NCI-H1105 (cell line): ENCODE measurements at places on chromosomes 4 and X.

DNA sequence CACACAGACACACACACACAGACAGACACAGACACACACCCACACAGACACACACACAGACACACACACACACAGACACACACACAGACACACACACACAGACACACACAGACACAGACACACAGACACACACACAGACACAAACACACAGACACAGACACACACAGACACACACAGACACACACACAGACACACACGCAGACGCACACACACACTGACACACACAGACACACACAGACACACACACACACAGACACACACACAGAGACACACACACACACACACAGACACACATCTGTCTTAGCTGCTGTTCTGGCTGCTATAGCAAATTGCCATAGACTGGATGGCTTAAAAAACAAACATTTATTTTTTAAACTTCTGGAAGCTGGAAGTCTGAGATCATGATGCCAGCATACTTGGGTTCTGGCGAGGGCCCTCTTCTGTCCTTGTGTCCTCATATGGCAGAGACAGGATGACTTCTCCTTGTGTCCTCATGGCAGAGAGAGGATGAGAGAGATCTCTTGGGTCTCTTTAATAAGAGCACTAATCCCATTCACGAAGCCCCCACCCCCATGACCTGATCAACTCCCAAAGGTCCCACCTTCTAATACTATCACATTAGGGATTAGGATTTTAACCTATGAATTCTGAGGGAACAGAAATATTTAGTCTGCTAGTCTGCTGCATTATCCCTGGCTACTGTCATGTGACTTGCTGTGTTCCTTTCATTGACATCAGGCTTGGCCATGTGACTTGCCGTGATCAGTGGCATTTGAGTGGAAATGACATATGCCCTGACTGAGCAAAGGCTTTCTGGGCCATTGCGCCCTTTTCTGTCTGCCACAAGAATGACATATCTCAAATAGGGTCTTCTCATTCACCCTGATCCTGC, 32.7 kb upstream of the RASGEF1B start:
- no peak for DNase-seq

DNA sequence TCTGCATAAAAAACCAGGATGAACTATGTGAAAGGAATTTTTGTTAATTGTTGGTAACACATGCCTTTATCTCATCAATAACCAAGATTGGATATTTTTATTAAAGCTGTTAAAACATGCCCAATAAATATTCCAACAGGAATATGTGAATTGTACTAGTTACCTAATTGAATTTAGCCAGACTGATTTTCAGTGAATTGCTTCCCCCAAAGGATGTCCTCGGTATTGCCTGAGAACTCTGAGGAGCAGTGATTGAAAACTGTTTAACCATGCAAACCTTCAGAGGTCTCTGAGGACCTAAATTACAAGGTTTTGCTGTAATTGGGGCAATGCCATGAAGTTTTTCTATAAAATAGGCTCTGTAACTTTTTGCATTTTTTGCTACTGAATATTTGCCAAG, 66.6 kb downstream of the BLTP1 start:
- no peak for DNase-seq

- DNase-seq: no peak
Observed at GRCh38 chr4:4574792-4575191, 32.9 kb upstream of the STX18 start.

- no peak for DNase-seq
Observed at GRCh38 chr4:7950301-7951092, 10.8 kb upstream of the AFAP1 start.

GRCh38 chrX:10648614-10649013, 28.2 kb upstream of the MID1 start:
- DNase-seq: no peak

DNA sequence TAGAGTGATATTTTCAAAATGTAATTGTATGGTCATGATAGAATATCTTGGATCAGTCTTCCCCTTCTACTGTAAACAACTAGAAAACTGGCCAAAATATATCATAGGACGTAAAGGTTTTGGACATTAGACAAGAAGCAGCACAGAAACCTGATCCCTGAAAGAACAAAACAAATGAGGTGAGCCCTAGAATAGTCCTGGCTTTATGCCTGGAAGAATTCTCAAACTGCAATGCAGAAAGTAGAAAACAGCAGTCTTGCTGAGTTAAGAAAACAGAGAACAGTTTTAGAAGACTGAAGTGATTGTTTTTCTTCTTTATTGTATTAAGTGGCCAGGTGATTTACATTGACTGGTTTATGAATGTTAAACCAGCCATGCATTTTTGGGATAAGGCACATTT, 19.5 kb downstream of the NSUN7 start:
- DNase-seq: no peak

- no peak for DNase-seq
Observed at GRCh38 chr4:150533673-150534072, 48.3 kb upstream of the MAB21L2 start.

DNA sequence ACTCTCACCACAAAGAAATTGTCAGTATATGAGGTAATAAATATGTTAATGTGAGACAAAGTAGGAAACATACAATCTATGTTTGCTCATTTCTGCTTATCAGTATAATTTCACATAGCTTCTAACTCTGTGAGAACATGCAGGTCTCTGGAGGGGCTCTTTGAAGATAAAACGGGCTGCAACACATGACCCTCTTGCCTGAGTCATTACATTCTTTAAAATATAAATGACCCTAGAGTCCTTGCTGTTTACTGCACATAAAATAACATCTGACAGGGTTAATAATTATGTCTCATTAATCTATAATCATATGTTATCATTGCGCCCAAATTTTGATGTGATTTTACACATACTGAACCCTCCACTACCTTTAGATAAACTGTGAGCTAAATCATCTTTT, 681.5 kb downstream of the ARAP2 start:
- DNase-seq: no peak

DNA sequence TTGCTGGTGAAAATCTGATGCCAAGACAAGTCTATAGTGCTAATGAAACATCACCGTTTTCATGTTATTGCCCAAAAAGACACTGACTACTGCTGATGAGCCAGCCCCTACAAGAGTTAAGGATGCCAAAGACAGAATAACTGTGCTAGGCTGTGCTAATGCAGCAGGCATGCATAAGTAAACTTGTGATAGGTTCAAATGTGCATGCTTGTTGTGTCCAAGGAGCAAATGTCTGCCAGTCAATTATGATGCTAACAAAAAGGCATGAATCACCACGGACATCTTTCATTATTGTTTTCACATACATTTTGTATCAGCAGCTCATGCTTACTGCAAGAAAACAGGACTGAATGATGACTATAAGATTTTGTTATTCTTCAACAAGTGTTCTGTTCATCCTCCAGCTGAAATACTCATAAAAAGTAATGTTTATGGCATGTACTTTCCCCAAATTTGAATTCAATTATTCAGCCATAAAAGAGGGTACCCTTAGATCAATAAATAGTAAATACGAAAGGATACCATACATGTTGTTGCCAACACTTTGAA, 306.9 kb upstream of the ARSJ start:
- no peak for DNase-seq

- DNase-seq: no peak
Observed at GRCh38 chr4:102318105-102318504, 27.2 kb downstream of the SLC39A8 start.

GRCh38 chr4:76950956-76951671, 1.6 kb downstream of the SEPTIN11 start:
- DNase-seq: peak; percentile 15

DNA sequence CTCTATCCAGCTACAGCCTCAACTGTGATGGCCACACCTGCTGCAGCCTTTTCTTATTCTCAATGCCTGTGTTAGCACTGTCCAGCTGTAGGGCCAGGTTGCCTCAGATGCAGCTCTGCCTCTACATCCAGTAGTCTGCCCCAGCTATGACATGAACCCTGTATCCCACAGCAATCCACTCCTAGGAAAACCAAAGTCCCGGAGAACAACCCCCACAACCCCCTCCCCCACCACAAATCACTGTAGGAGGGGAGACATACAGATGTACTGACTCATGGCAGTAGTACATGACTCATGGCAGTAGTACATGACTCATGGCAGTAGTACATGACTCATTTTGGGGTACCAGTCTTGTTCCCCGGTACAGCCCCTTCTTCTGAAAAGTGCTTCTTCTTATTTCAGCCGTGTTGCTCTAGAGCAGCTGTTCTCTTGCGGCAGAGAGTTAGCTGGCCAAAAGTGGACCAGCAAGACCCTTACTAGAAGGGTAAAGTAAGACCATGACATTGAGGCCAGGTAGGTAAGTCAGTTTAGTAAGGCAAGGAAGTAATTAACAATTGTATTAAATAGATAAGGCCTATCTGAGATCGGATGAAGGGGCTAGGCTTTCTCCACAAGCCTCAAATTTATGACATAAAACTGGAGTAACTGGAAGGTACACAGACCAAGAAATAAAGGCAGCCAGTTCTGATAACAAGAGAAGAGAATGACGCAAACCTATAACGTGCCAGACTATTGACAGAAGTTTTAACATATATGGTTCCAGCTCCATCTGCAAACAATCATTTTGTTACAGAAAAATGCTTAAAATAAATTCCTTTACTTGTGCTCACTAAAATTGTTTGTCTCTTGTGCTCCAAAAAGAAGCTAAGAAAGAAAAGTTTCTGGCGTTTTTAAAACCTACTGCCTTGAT, 221.4 kb downstream of the TACR3 start:
- no peak for DNase-seq

DNA sequence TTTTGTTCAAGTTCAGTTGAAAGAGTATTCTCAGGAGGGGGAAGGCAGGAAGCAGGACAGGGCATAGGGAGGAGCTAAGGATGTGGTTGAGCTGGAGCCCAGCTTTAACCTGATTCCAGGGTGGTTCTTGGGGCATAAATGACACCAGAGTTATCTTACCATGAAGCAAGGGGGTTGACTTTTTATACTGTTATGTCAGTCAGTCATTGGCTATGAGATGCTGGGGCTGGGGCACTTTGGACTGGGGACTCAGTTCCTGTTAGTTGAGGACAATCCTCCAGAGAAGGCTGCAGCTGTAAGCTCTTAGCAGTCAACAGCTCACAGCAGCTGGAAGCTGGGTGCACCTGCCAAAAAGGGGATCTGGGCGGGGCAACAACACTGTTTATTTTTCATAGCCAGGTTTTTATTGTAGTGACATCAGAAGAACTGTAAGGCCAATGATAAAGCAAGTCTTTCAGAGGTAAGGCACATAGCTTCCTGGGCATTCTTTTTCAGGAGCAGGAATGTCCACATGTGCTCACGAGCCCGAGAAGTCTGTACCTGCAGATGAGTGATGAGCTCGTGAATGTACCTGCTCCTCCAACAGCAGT, 78.5 kb downstream of the MID1IP1 start:
- peak; percentile 44 for DNase-seq

DNA sequence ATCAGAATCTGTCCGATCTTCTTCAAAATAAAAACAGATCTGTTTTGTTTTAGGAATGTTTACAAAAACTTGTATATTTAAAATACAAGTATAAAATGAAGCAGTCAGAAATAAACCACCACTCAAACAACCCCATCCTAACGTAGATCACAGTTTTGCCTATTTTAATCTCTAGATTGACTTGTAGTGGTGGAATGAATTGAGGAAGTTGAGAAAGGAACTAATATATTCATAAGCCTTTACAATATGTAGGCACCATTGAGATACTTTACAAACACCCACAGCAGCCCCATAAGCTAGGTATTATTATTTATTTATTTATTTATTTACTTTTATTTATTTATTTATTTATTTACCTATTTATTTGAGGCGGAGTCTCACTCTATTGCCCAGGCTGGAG, 52.3 kb upstream of the KLF3 start:
- DNase-seq: no peak

GRCh38 chrX:9342561-9343051, 122.3 kb upstream of the TBL1X start:
- DNase-seq: peak; percentile 64

GRCh38 chr4:186627226-186627865, 72.0 kb upstream of the MTNR1A start:
- DNase-seq: no peak

DNA sequence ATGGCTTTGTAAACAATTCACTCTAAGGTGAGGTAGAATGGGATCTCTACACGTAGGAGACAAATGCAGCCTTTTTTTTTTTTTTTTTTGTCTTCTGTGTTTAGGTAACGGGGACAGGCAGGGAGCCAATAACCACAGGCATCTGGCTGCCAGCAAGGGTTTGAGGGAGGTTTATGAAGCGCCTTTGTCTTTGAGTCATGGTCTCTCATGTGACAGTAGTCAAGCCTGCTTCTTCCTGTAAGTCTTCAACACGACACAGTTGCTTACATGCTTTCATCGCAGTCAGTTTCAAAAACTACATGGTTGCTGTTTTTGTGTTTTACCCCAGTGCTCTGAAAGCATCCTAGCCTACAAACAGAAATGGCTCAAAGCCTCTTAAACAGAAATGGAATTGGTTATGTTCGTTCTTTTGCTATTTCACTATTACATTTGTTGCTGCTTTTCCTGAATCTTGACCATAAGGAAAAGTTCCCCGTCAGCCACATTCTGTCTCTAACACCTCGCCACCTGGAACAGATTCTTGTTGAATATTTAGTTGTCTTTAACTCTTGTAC, 127.8 kb upstream of the METTL14 start:
- DNase-seq: peak; percentile 52

DNA sequence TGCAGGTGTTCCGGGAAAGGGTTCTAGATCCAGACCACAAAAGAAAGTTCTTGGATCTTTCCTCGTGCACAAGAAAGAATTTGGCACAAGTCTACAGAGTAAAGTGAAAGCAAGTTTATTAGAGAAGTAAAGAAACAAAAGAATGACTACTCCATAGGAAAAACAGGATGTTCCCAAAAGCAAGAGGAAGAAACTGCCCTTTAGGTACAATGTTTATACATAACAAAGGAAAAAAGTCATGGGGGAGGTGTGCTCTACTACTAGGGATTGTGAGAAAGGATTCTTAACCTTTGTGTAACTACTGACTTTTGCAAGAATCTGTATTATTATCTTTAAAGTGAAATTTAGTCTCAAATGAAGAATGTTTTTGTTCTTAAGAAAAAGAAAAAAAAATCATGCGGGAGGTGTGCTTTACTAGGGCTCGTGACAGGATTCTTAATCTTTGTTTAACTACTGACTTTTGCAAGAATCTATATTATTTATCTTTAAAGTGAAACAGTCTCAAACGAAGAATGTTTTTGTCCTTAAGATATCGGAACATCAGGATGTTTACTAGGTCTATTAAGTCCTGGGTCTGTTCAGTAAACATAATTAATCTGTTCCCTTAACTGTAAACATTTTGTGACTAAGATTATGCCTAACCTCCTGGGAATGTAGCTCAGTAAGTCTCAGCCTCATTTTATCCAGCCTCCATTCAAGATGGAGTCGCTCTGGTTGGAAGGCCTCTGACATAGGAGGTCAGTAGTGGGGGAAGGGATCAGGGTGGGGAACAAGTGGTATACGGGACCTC, 110.4 kb upstream of the BEND4 start:
- no peak for DNase-seq

GRCh38 chr4:11914406-11914805, 485.7 kb upstream of the HS3ST1 start:
- DNase-seq: no peak

DNA sequence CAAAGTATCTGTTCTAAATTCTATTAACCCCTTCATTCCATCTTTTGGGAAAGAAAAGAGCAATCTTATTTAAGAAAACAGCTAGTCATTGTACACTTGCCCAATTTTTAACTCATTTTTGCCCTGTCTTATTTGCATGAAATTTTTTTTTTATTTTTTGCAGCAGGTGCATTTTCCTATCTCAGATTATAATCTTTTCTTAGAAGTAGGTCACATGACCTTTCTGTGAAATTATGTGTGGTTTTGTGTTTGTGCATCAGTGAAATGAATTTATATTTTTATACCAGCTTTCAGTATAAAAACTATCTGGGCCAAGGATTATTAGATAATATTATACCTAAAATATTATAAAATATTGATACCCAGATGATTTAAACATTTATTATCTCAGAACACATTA, 145.6 kb downstream of the INPP4B start:
- no peak for DNase-seq

- DNase-seq: no peak
Observed at GRCh38 chr4:148651991-148652390, 209.8 kb upstream of the NR3C2 start.
